ENCODE measurements at places on chromosomes 3 and 15.

DNA sequence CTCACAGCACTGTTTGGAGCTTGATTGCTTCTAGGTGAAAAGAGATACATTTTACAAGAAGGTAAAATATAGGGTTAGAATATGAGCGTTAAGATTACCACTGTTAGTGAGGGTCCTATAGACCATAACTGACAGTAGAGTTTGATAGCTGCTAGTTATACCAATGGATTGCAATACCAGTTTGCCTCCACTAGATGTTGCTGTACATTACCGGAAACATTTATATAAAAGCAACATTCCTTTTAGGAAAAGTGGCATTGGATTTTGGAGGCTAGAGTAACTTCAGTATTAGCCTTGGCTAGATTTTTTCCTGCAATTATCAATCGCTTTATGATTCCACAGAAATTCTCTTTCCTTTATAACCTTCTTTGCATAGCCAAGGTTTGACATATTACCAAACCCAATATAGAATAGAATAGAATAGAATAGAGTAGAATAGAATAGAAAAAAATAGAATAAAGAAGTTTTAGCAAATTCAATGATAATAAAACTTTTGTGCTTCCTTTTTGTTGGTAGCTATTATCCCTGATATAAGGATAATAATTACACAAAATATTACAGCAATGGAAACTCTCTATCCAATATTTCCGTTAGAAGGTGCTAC lies 1093.6 kb upstream of the ALCAM start:
- peak; percentile 9 for DNase-seq

GRCh38 chr3:9746330-9746729 lies 3.4 kb upstream of the OGG1 start:
- peak; percentile 75 for DNase-seq

DNA sequence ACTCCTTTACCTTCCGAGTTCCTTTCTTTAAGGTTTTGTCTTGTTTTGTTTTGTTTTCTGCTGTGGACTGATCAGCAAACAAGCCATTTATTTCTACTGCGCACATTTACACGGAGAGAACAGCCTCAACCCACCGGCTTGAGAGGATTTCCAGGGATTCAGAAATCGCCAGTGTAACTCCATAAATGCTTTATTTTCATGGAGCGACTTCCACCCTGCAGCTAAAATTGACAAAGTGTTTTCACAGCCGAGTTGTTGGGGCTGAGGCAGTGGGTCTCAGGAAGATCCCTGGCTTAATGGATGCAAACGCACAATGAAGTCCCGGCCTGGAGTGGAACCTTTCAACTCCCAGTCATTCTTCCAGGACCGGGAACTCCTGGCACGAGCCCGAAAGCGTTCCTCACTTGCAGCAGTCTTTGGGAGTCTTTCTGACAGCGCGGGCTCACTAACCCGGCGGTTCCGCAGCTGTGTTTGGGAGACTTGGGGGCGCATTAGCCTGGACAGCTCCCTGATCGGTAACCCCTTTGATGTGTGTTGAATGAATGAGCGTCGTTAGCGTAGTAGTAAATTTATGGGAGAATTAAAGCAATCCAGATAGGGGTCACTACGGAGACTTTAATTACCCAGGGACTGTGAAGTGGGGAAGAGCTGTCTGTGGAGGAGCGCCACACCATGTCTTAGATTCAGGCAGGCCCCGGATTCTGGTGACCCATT lies 785 bp upstream of the MYRIP start:
- no peak for DNase-seq

GRCh38 chr3:196175116-196175625 lies 36.0 kb downstream of the ZDHHC19 start:
- no peak for DNase-seq

DNA sequence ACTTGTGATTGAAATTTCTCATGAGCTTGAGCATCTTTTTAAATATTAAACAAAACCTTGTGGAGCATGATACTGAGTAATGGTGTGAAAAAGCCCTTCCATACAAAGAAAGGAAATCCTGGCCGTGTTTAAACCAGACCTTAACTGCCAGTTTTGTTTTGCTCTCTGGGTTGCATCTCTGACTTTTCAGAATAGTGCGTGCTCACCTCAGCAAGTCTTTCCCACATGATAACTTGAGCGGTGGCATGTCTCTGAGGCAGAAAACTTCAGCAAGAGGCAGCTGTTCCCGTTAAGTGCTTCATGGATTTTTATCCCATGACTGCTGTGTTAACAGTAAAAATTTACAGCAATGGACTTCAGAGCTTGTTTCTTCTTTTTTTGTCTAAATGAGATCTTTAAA lies 393.3 kb downstream of the FEZF2 start:
- DNase-seq = no peak

- DNase-seq = no peak
Measured at GRCh38 chr3:115843206-115843605, 219.9 kb downstream of the GAP43 start.

DNA sequence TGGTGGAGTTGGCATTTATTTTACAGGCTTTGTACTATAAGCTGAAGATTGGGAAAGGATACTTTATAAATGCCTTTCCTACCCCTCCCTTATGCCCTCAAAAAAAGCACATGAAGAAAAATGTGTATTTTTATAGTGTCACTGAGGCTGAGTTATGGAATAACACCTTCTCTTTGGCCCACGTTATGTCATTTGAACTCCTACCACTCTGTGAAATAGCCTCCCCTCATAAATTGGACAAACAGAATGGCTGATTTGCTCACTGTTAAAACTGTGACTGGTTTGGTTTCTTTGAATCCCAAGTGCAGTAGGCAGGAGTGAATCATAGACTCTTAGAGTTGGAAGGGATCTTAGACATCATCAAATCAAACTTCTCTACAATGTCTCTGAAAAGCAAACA lies 95.2 kb upstream of the SKOR1 start:
- DNase-seq = no peak

DNA sequence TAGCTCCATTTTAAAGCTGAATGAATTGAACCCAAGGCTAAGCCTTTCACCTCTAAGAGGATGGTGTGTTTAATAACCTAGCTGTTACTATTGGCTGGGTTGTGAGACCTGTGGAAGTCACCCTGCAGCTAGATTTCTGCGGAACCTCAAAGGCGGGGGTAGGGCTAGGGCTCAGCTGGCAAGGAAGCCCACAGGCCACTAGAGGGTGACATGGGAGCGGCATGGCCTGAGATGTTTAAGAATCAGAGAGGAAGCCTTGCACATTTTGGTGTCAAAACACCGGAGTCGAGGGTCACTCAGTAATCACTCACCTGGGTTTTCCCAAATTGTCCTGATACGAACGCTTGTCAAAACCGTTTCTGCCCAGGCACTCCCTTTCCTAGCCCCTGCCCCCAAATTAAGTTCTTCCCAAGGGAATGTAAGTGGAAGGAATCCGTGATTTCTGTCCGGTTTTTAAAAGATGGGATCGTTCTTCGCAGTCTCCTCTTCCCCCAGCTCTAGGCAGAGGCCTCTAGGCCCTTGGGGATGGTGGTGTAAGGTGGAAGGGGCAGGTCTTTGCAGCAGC lies 3.8 kb upstream of the ACAD9 start:
- no peak for DNase-seq

- no peak for DNase-seq
Measured at GRCh38 chr15:93730724-93731123, 500.6 kb upstream of the MCTP2 start.

DNA sequence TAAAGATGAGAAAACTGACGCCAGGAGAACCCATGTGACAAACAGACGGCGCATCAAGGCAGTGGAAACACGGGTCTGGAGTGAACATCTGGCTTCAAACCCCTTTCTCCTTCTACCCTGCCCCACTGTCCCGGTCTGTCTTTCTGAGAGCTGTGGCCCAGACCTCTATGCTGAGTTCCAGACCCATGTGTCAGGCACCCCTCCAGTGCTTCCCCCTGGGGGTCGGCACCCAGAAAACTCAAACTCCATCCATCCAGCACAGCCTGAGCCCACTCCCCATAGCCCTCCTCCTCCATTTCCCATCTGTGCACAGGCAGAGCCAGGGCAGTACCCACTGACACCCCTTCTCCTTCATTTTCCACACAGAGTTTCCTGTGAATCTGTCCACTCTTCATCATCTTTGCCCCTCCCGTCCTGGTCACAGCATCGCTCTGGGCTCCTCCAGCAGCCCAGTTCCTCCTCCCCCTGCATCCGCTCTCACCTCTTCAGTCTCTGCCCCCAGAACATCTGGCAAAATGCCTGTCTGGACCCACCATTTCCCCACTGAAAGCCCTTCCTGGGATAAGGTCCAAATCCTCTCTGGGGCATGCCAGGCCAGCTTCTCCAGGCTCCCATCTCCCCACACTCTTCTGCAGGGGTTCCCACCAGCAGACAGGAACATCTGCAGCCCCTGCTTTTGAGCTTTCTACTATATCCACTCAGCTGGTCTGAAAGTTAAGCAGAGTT lies 2.9 kb downstream of the FAM240A start:
- DNase-seq = no peak

DNA sequence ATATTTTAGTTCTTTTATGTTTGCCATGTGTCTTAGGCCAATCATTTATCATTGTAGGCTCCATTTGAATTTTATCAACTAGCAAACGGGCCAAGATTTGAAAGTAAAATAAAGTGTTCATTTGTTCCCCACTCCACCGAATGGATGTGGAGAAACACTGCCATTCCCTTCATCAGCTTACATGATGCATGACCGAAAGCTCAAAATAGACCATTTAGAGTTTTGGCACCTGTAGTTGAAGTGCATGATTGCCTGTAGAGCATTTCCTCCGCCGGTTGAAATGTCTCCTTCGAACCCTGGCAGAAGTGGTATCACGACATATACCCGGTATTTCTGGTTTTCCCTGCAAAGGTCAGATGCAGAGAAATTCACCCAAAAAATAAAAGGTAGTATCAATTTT lies 165.6 kb downstream of the PLD1 start:
- no peak for DNase-seq

- no peak for DNase-seq
Measured at GRCh38 chr3:167733961-167734497, 663 bp downstream of the PDCD10 start.

DNA sequence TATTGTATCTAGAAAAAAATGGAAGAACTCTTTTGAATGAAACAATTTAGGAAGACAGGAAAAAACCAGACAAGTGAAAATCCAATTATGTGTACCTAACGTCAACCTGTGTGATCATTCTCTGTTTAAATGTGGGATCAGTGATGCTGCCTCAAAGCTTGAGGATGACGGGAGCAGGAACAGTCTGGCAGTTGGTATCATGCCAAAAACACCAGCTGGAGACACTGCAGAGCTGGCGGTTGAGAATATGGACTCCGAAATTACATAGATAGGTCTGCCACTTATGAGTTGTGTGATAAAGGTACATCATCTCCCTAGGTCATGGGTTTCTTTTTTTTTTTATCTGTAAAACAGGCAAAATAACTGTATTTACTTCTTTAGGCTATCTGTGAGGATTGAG lies 480.5 kb downstream of the CNTN4 start:
- no peak for DNase-seq

DNA sequence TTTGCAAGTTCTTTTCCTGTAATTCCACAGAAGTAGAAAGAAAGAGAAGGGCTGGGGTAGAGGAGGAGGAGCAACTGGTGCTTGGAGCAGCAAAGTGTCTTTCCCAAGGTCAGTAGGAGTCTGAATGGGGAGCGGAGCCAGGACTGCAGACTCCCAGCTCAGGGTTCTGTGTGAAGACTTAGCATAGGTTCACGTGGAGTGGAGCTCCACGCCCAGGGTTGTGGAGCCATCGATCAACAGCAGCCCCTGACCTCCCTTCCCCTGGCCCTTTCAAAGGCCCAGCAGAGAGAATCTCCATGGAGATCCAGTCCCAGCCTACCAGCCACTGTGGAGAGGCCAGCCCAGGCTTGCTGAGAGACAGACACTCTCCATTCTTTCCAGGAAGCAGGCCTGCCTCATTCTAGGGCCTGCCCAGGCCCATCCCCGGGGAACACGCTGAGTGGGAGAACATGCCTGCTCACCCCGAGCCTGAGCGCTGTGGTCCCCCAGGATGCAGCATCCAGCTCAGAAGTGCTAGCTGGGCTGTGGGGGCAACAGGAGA lies 62.1 kb downstream of the CORO2B start:
- DNase-seq = no peak

- DNase-seq = no peak
Measured at GRCh38 chr15:47900751-47901150, 183.4 kb downstream of the SEMA6D start.

DNA sequence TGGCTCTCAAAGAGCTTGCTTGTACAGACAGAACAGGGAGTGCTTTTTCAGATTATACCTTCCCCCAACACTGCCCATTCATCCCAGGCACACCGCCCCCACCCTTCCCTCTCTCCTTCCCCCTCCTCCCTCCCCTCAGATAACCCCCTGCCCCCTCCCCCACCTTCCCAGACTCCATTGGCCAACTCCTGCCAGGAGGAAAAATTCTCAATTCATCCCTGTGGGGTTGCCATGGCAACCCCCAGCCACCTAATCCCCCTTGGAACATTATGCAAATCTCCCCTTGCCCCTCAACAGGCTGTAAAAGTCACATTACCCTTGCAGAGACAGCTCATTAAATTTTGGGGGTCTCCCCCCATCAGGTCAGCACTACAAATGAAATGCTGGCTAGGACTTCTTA lies 14.3 kb downstream of the TLE3 start:
- DNase-seq = no peak

DNA sequence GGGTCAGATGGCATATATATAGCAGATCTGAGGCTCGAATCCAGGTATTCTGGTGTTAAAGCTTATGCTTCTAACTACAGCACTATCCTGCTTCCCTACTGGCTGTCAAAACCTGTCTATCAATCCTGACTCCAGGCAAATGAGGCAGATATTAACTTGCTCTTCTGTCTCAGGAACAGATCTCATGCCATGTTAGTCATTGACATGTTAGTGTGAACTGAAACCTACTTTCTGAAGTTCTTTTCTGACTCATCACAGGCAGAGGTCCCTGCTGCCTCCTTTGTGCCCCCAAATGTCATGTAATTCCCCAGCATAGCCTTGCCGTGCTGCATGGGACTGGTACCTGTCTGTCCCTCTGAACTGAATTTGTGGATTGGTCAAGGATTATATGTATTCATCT lies 125.0 kb upstream of the SMAD3 start:
- DNase-seq = peak; percentile 28

DNA sequence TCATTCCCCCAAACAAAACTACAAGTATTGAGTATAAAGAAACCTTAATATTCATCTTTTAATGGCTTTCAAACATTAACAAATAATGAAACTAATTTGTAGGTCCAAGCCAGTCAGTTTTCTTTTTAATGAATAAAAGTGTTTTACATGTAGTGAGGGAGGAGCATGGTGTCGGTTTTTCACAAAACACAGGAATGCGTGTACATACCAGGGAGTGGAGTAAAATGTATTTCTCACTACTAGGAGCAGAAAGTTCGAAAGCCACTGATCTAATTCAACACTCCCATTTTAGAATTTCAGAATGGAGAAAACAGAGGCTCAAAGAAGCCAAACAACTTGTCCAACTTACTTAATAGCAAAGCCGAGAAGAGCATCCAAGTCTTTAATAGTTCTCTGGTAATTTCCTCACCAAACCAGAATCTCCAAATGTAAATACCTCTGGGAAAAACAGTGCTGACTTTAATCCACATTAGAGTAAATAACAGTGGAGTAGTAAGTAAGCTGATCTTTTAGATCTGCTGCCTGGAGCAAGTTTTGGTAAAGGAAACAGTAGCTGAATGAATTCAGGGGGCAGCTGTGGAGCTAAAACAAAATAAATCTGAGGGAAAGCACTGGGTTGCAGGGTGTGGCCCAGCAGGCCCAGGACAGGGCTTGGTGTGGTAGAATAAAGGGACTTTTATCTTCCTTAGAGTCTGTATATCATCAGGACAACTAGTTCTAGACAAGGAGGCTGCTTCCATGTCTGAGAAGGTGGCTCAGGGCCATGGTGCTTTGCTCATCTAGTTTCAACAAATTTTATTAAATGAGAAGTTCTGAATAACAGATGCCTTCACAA lies 7.9 kb downstream of the ANP32A start:
- no peak for DNase-seq

GRCh38 chr3:149657321-149657925 lies 402 bp downstream of the WWTR1 start:
- peak; percentile 37 for DNase-seq

Measured in NCI-H226 (cell line).